ENCODE measurements at places on chromosomes 3 and 15.

GRCh38 chr3:176919836-176920765 lies 277.2 kb downstream of the TBL1XR1 start:
- DNase-seq, result no peak

GRCh38 chr15:101338502-101339057 lies 43.5 kb upstream of the SNRPA1 start:
- DNase-seq, result no peak

- DNase-seq, result peak; percentile 47
Observed at GRCh38 chr3:195106418-195106906, 164.5 kb downstream of the XXYLT1 start.

- DNase-seq, result no peak
Observed at GRCh38 chr15:84818261-84819131, 1.3 kb downstream of the ALPK3 start.

DNA sequence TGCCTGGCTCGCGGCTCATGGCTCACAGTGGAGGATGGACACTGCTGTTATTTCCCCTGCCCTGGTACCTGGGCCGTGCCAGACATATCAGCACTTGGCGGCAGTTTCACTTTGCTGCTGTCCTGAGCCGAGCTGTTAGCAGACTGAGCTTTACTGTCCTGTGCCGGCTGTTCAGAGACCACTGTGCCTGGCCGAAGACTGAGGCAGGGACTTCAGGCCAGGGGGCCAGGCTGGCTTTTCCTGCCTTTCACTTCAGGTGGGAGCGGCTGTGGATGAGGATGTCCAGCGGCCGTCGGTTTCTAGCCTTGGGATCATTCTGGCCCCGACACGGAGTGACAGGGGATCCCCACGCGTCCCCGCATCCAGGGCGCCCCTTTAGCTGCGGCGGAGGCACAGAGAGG lies 1.1 kb downstream of the ATP10A start:
- no peak for DNase-seq

- no peak for DNase-seq
Observed at GRCh38 chr15:64599716-64600115, 139.3 kb downstream of the ZNF609 start.

Measured in stimulated activated CD8-positive, alpha-beta memory T cell treated with anti-CD3 and anti-CD28 coated beads, Interleukin-4, amount 100 ng/mL, for 1 hour (primary cell).